Stimulated activated CD4-positive, alpha-beta T cell treated with anti-CD3 and anti-CD28 coated beads, Interleukin-4, amount 100 ng/mL, for 48 hours (primary cell): ENCODE measurements at places on chromosomes 7 and 10.

- no peak for DNase-seq
Measured at GRCh38 chr7:120869700-120870099, 11.8 kb upstream of the TSPAN12 start.

DNA sequence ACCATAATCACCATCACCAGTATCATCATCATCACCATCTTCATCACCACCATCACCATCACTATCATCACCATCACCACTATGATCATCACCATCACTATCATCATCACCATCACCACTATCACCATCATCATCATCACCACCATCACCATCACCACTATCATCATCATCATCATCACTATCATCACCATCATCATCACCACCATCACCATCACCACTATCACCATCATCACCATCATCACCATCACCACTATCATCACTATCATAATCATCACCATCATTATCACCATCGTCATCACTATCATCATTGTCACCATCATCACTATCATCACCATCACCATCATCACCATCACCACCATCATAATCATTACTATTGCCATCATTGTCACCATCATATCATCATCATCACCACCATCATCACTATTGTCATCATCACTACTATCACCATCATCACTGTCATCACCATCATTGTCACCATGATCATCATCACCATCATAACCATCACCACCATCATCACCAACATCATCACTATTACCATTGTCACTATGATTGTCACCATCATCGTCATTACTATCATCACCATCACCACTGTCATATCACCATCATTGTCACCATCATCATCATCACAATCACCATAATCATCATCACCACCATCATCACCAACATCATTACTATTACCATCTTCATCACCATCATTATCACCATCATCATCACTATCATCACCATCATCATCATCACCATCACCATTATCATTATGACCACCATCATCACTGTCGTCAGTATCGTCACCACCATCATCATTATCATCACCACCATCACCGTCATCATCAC lies 154.7 kb downstream of the ACTR3B start:
- no peak for DNase-seq

DNA sequence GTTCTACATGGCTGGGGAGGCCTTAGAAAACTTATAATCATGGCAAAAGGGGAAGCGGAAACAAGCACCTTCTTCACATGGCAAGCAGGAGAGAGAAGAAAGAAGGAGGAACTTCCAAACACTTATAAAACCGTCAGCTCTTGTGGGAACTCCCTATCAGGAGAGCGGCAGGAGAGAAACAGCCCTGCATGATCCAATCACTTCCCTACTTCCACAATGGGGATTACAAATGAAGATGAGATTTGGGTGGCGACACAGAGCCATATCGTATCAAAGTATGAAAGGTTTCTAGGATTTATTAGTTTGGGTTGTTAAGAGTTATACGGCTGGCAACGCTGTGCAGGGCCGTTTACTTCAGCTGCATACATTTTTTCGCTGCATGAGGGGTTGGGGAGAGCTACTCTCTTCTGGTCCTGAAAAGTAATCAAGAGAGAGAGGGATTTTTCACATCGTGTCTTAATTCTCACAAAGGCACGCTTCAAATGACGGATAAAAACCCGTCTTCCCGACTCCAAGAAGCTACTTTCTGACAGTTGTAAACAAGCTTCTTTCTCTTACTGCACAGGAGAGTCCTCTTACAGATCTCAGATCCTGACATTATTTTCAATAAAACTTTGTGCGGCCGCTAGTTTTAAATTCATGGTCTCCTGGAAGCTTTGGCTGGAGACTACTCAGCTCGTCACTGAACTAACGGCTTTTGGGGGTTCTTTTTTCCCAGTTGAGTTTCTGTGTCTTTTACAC lies 751 bp upstream of the GTPBP10 start:
- no peak for DNase-seq

GRCh38 chr7:36367561-36368077 lies 22.0 kb upstream of the ANLN start:
- no peak for DNase-seq

- DNase-seq: no peak
Measured at GRCh38 chr7:44881066-44881600, 4.2 kb downstream of the PURB start.

DNA sequence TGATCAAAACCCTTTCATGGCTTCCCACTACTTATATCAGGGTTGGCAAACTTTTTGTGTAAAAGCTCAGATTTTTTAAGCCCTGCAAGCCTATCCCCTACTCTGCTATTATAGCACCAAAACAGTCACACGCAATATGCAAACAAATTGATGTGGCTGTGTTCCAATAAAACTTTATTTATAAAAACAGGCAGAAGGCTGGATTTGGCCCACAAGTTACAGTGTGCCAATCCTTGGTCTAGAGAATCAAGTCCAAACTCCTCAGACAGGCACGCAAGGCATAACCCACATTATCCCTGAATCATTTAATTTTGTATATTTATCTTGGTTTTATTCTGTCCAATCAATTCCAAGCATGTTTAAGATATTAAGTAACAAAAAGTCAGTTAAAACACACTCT lies 71.9 kb downstream of the SGMS1 start:
- DNase-seq: no peak

DNA sequence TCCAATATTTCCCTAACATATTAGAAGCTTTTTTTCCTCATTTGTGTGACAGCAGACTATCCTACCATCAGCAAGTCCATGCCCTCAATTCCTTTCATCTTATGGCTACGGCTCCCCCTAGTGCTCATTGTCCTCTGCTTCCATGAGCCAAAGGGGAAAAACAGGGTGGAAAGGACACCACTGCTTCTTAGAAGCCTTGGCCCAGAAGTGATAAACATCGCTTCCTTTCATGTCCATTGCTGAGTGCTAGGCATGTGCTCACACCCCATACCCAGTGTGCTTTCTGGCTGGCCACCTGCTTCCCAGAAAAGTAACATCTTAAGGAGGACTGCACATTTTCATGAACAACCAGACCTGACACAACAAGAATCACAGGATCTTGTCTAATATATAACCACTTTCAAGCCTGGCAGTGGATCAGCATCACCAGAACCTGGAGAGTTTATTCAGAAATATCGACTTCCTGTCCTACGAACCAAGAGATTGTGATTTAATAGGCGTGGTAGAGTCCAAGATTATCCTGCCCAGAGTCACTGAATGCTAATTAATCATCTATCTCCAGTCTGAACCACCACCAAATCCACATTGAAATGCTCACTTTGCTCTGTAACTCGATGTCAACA lies 650.5 kb upstream of the SORCS1 start:
- no peak for DNase-seq

DNA sequence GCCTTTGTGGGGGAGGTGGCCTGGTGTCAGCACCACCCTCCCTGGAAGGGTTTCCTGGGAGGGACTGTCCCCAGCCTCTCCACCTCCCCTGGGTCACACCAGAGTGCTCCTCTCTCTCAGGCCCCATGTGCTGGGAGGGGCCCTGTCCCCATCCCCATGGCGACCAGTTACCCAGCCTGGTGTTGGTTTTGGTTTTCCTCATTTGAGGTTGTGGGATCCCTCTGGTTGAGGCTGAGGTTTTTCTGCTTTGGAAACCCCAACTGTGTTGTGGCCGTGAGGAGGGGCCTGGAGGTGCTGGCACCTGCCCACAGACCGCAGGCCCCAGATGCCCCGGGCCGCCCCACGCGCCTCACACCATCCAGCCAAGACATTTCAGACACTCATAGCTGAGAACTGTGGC lies 106.3 kb downstream of the GRK5 start:
- DNase-seq: peak; percentile 38

DNA sequence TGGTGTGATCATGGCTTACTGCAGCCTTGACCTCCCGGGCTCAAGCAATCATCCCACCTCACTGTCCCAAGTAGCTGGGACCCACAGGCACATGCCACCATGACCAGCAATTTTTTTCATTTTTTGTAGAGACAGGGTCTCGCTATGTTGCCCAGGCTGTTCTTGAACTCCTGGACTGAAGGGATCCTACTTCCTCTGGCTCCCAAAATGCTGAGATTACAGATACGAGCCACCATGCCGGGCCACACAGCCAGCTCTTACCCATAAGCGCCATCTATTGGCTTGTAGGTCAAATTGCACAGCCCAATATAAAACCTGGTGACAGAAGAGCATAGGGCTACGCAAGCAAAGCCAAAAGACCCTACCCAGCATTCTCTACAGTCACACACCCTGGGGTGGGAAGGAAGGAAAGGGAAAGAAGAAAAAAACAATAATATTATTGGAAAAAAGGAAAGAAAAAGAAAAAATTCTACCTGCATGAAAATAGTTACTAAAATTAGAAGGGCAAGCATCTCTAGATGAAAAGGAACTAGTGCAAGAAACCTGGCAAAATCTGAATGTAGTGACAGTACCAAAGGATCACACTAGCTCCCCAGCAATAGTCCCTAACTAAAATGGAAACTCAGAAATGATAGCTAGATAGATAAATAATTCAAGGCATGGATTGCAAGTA lies 29.4 kb upstream of the AMPH start:
- peak; percentile 2 for DNase-seq

- DNase-seq: no peak
Measured at GRCh38 chr7:75756991-75757676, 14.9 kb downstream of the CCL26 start.

DNA sequence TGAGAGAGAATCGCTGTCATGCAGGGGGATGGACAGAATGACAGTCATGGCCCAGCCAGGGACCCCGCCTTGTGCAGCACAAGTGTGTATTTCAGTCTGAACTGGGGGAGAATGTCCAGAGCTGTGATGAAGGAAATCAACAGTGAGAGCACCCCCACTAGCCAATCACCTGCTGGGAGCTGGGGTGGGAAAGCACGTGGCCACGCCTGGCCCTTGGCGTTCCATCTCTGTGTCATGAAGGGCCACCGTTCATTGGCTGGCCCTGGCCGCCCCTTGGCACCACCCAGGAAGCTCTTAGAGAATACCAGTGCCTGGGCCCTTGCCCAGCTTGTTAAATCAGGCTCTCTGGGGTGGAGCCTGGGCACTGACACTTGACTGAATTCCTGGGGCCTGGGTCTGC lies 22.8 kb downstream of the GRID1 start:
- no peak for DNase-seq

DNA sequence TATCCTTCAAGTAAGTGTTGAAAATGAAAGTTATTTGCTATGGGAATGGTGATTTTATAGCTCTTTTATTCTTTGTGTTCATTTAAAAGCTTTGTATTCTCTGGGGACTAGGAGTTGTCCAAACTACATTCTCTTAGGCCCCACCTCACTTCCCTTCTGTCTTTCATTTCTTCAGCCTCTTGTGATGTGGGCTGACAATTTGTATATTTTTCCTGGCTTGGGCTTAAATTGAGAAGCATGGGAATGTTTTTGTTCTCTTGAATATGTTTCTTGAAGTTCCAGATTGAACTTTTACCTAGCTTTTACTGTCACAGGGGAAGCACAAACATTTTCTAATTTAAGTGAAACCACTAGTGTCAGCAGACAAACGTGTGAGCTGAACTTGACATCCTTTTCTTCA lies 27.9 kb downstream of the BBS9 start:
- no peak for DNase-seq
